HuH-7 (cell line): ENCODE measurements at places on chromosomes 3 and 15.

- DNase-seq, result no peak
Observed at GRCh38 chr15:74253211-74253921, 17.2 kb downstream of the CCDC33 start.

DNA sequence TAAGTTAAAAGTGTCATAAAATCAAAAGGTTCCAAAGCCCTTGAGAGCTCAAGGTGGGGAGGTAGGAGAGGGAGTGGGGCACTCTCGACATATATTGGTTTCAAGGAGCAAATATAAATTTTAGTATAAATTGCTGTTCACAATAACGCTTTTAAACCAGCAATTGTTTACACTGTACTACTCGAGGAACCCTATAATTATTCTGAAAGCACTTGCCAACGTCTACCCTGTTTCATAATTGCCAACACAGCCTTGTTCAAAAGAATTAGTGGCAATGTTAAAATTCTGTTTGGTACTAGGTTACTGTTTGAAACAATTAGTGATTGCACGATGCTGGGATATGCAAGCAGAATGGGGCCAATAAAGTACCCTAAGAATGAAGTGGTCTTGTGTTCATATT lies 76.3 kb upstream of the ICE2 start:
- DNase-seq, result no peak

GRCh38 chr3:14124223-14124614 lies 451 bp downstream of the CHCHD4 start:
- peak; percentile 81 for DNase-seq

DNA sequence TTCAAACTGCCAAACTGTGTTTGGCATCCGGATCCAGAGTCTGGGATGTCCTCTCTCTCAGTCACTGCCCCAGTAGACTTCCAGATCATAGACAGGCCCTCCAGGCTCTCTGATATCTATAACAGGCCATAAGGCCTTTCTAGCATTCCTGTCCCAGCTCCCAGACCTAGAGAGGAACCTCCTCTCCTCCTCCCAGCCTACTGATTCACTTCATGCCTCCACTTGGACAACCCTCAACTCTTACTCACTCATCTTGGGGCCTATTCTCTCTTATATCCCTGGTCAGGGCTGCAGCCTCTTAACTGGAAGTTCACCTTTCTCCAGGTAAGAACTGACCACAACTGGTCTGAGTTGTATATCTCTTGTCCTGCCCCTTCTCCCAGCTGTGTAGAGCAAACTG lies 253.7 kb upstream of the TRIM42 start:
- DNase-seq, result no peak

GRCh38 chr3:143167969-143168854 lies 48.6 kb downstream of the CHST2 start:
- DNase-seq, result no peak

- no peak for DNase-seq
Observed at GRCh38 chr3:111851511-111851954, 7.5 kb upstream of the PHLDB2 start.

- DNase-seq, result no peak
Observed at GRCh38 chr3:13078163-13078905, 5.1 kb upstream of the IQSEC1 start.

- DNase-seq, result no peak
Observed at GRCh38 chr3:66265649-66266048, 44.8 kb downstream of the SLC25A26 start.

GRCh38 chr3:13947912-13948311 lies 68.0 kb upstream of the WNT7A start:
- no peak for DNase-seq

- DNase-seq, result no peak
Observed at GRCh38 chr3:31502803-31503221, 29.9 kb upstream of the STT3B start.

DNA sequence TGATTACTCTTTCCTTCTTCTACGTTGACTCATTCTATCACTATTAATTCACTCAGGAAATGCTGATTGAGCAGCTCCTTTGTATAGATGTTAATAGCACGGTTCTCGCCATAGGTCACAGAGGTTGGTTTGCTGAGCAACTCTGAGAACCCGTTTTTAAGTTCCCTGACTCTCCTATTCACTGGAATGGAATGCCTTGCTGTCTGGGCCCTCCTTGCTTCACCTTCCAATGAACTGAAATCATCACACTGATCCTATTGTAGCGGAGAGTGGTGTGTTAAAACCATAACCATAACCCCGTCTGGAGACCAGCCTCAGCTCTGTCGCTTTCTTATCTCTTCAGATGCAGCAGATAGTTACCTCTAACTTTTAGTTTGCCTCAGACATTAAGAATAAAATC lies 323.6 kb downstream of the GABRB3 start:
- no peak for DNase-seq

- DNase-seq, result no peak
Observed at GRCh38 chr3:78990156-78990555, 777.6 kb downstream of the ROBO1 start.

DNA sequence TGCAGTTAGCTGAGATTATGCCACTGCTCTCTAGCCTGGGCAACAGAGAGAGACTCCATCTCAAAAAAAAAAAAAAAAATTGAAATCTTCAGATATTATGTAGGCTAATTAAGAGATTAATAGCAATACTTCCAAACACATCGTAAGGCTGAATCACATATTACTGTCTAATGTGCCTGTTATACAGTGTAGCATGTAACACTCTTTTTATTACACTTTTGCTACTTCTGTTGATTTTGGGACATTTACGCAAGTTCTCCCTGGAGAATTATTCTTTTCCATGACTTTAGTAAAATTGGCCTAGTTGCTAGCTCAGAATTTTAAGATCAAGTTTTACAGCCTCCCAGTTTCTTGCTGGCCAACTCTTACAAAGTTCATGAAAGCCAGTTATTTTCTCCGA lies 605.2 kb downstream of the NAALADL2 start:
- DNase-seq, result no peak

DNA sequence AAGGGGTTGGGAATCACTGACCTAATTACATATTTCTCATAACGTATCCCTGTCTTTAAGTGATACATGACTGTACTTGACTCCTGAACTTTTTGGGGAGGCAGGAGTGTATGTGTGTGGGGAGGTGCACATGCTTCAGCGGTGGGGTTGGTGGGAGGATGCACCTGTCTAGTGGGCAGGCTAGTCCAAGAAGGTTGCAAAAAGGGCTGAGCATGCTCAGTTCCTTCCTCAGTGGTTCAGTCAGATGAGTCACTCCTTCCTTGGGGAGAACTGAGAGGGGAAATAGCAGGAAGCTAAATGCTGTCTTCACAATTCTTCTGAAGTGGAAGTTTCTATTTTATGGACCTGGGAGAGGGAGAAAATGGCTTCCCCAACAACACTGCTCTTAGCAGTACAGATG lies 24.6 kb upstream of the AP4E1 start:
- DNase-seq, result no peak

DNA sequence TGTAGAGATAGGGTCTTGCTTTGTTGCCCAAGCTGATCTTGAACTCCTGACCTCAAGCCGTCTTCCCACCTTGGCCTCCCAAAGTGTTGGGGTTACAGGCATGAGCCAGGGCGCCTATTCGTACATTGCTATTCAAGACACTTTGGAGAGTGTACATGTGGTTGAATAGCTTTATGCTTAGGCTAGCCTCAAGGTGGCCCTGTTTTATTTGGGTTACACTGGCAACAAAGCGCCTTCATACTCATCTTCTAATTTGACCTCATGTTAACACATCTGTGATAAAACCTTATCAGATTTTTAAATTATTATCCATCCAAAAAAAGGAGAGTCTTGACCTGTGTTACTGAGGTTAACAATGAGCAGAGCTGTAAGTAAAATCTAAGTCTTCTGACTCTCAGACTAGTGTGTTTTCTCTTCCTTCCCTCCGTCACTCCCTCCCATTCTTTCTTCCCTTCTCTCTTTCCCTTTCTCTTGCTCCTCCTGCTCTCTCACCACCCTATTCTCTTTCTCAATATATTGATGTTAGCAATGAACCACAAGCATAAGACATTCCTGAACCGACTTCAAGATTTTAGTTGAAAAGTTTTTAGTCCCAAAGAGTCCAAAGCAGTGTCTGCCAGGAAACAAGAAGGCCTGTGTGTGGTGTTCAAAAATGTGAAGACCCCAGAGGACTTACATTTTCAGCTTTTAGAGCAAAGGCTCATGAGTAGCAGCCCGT lies 603.7 kb upstream of the CFAP20DC start:
- DNase-seq, result no peak

DNA sequence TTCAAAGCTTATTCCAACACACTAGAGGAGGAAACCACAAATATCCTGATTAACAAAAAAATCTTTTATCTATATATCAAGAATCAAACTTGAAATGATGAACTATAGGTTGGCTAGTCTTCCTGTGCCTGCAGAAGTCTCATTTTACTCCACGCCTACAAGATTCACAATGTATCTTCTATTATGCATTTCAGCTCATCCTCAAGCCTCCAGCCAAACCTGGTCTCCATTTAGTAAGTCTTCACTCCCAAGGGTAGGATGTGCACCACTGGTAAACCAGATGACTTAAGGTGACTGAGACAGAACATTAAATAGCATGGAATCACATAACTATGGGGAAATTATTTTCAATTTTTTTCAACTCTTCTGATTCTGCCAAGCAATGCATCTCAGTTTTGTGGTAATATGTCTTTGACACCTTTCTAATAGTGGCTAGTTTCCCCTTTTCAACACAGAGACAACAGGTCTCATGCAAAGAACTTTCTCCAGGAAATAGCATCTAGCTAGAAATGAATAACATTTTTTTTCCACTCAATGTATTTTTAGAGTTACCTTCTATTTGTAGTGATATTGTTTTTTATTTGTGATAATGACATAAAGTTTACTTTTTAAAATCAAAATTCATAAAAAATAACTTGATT lies 166.9 kb downstream of the TNIK start:
- DNase-seq, result no peak

- DNase-seq, result no peak
Observed at GRCh38 chr15:94761574-94761973, 530.2 kb downstream of the MCTP2 start.

DNA sequence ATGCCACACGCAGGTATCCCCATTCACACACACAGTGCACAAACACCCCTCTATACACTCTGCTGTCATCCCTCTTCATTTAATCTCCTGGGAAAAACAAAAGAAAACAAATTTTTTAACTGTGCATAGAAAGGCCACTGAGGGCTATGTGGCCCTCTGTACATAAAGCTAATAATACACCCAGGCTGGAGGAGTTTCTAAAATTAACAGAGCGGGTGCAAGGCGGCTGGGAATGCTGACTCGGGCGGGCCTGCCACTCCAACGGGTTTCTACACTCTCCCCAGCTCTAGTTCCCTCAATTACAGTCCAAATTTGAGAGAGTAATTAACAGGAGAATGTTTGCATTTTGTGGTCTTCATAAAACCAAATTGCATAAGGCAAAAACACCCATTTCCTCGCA lies 23.1 kb downstream of the HCN4 start:
- DNase-seq, result no peak

GRCh38 chr3:63914312-63914711 lies 2.1 kb upstream of the SCAANT1 start:
- no peak for DNase-seq

GRCh38 chr3:141312354-141313092 lies 55.8 kb upstream of the ZBTB38 start:
- no peak for DNase-seq

DNA sequence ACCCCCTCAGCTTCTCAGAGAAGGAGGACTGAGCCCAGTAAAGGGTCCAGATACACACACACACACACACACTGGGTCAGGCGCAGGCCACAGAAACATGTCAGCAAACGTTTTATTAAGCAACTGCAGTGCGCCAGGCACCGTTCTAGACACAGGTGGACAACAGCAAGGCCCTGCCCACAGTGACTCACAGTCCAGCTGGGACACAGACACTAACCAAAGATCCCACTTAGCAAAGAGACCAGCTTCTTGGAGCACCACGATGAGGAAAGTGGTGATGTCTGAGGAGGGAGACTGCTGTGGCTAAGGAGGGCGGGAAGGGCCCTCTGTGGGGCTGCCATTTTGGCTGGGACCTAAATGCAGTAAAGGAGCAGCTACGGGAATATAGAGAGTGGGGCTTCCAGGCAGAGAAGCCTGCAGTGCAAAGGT lies 2.8 kb upstream of the VILL start:
- no peak for DNase-seq

- no peak for DNase-seq
Observed at GRCh38 chr3:72401005-72401545, 447.2 kb downstream of the SHQ1 start.

DNA sequence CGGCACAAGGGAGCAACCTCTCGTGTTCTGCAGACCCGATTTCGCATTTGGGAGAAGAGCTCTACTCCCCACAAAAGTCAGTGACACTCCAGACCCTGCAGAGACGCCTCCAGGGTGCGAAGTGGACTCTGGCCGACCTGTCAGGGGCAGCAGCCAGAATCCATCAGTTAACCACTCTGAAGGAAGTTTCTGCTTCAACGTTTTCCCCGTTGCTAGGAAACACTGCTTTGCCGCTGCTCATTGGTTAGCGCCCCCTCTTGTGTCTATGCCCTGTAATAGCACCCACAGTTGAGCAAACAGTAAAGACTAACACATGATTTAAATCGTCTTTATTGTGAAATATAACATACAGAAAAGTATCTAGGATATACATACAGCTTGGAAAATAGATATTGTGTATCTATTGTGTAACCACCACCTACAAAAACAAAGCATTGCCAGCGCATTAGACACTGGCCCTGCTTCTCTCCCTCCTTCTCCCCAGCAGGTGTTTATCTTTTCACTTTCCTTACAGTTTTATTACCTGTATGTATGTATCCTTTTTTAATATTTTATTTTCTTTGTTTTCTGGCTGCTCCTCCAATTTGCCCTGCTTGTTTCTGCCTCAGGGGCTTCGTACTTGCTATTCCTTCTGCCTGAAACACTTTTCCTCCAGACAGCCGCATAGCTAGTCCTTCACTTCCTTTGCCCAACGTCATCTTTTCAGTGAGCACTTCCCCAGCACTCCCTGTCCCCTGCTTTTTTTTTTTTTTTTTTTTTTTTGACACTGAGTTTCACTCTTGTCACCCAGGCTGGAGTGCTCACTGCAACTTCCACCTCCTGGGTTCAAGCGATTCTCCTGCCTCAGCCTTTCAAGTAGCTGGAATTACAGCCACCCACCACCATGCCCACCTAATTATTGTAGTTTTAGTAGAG lies 38.8 kb downstream of the TMEM40 start:
- peak; percentile 90 for DNase-seq

- DNase-seq, result no peak
Observed at GRCh38 chr3:29156086-29156715, 124.7 kb upstream of the RBMS3 start.

DNA sequence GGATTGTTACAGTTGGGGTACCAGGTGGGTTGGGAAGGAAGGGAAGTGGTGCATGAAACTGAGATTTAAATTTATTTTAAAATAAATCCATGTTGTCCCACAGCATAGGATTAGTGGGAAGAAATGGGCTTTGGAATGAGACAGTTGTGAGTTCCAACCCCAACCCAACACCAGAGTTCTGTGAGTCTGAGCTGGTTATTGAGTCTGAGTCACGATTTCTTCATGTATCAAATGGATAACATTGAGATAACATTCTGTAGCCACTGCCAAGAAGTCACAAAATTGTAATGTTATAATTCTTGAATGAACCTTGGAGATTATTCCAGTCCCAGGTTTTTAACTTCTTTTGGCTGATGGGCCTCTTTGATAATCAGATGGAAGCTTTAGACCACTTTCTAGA lies 13.7 kb downstream of the IFT122 start:
- no peak for DNase-seq
